8988T (cell line): ENCODE measurements at places on chromosomes 4 and X.

DNA sequence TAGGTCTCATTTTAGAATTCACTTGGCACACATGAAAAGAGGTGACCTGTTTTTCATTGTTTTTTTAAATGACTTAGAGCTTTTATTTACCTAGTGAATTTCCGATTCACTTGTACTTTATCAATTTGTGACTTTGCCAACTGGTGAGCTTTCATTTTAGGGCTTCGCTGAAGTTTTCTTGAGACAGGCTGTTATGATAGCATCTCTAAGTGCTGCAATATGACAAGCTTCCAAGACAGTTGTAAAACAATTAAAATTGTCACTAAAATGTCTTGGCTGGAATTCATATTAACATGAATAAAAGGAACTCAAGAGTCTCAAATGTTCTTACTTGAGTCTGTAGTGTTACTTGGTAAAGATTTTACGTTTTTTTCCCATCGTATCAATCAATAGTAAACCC, 831.7 kb upstream of the GRID2 start:
- DNase-seq: no peak

- no peak for DNase-seq
These were observed 17.4 kb upstream of the TMEM184C start for GRCh38 chr4:147599769-147600168.

DNA sequence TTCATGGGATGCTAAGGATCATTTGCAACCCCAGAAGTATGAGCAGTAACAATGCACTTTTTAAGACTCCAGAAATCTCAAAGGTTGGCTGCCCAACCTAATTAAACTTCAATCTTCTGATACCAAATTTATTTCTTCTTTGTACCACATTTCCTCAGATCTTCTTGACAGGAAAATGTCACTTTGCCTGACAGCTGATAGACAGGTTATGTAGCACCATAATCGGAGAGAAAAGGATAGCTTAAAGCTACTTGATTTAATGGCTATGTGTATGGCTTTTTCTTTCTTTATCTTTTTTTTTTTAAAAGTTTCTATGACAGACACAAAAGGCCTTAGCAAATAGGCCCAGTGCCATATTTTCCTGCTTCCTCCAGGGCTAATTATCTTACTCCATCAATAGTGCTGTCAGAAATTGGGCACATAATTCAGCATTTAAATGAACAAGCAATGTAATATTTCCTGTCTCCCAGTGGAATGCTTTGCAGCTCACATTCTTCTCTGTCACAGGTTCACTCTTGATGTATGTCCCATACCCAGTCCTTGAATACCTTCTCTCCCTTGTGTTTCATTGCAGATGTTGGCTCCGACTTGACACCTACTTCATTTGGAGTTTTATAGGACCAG, 795.7 kb downstream of the ADGRL3 start:
- DNase-seq: no peak

- DNase-seq: no peak
These were observed 147.9 kb downstream of the HS6ST2 start for GRCh38 chrX:132810488-132810887.

GRCh38 chr4:56768763-56769162, 52.7 kb downstream of the SPINK2 start:
- no peak for DNase-seq

DNA sequence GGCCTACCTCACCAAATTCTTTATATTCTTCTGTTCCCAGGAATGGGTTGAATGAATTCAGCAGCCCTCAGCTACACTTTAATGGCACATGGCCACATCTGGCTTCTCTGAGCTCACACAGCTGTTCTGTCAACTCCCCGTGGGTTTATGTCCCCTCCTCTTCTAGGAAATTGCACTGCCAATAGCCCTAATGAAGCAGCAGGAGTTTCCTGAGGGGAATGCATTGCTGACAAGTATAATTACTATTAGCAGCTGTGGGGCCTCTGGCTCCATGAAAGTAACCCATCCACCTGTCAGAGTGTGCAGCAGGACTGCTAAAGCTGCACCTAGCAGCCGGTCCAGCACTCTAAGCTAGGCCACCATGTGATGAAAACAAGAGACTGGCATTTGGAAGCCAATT, 50.3 kb downstream of the FTHL17 start:
- no peak for DNase-seq

GRCh38 chr4:108828620-108829019, 65.8 kb upstream of the ETNPPL start:
- no peak for DNase-seq

- DNase-seq: no peak
These were observed 894 bp upstream of the SH3RF1 start for GRCh38 chr4:169271692-169272007.

DNA sequence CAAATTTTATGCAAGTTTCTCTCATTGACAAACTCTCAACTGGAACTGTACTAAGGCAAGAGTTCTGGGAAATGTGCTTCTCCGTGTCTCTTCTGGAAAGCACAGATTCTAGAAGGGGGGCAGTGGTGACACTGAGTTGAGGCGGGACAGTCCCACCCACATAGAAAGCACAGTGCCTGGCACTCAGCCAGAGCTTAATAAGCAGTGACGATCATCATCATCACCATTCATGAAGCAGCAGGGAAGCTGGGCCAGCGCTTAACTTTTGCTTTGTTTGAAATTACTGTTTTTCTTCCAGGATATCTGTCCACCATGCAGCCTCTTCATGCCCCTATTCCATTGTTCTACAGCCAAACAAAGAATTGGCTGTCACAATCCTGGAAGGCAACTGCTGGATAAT, 60.3 kb downstream of the BEND2 start:
- no peak for DNase-seq

GRCh38 chr4:25446611-25447010, 69.5 kb downstream of the ANAPC4 start:
- DNase-seq: no peak

- DNase-seq: no peak
These were observed 202.0 kb downstream of the DHX15 start for GRCh38 chr4:24382381-24382780.

DNA sequence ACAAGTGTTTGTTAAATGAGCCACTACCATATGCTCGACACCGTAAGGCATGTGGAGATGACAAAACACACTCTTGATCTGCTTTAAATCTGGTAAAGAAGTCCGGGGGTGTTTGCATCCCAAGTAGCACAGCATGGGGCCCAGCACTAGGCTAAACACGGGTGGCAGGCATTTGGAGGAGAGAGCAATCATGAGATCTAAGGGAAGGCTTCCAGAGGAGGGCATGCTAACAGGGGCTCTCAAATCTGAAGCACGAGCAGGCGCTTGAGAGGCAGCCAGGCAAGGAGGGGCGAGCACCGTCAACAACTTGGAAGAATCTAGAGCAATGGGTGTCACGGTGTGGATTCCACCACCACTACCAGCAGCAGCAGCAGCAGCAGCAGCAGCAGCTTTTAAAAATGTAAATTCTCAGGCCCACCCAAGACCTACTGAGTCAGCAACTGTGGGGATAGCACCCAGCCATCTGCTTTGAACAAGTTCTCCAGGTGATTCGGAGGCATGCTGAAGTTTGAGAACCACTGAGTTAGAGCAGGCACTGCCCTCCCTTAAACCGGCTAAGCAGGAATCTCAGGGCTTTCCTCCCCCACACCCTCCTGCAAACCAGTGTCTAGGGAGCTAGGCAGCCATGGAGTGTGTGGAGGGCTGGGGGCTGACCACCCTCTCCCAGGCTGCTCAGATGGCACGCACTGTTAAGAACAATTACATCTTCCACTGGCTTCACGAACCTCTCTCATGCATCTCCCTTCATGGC, 70.2 kb upstream of the MAP3K15 start:
- DNase-seq: no peak

- DNase-seq: no peak
These were observed 507.5 kb downstream of the SPOCK3 start for GRCh38 chr4:166726832-166727231.

DNA sequence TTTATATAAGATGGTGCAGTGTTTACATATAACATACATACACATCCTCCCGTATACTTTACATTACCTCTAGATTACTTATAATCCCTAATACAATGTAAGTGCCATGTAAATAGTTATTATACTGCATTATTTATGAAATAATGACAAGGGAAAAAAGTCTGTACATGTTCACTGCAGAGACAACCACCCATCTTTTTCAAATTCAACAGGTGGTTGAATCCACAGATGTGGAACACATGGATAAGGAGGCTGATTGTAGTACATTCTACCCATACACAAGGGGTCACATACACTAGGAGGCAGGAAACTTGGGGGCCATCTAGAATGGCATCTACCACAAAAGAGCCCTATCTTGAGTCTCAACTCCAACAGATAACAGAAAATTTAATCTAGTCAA, 3.4 kb upstream of the IDS start:
- DNase-seq: no peak

GRCh38 chr4:8381814-8382581, 58.5 kb downstream of the ACOX3 start:
- peak; percentile 2 for DNase-seq

GRCh38 chr4:7313991-7314390, 120.7 kb downstream of the PSAPL1 start:
- DNase-seq: no peak

GRCh38 chrX:110001740-110002299, 1.1 kb upstream of the TMEM164 start:
- no peak for DNase-seq

DNA sequence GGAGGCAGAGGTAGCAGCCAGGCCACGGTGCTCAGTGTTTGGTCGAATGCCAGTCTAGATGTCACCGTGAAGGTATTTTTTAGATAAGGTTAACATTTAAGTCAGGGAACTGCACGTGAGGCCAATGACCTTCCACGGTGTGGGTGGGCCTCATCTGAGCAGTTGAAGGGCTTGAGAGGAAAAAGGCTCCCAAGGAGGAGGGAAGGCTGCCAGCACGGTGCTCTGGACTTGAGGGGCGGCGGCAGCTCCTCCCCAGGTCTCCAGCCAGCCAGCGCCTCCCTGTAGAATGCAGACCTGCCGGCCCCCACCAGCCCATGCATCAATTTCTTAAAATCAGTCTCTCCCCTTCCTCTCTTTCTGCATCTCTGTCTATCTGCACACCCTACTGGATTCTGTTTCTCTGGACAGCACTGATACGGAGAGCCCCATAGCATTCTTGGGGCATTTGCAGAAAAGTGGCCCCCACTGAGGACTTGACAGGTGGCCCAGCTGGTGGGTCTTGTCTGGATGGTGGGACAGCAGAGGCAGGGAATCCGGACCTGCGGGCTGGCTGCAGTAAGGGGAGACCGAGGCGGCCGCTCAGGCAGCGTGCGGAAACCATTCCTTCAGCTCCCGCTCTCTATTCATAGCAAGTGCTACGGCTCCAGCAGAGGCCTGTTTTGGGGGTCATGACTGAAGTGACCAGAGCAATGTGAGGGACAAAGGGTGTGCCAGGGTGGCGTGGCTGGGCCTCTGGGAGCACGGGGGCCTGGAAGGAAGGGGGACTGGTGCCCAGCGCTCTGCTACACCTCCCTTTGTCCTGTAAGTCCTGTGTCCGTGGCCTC, 7.9 kb upstream of the RGS12 start:
- DNase-seq: no peak

DNA sequence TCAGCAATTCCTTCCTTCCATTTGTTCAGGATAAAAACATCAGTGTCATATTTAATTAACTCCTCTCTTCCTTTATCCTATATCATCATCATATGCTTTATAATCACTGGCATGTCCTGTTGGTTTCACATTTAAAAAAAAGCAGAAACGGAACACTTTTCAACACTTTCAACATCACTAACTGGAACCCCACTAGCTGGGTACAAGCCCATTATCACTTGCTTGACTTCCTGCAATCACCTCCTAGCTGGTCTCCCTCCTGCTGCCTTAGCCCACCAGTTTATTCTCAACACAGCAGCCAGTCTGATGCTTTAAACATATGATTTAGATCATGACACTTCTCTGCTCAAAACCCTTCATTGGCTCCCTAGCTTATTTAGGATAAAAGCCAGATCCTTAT, 116.4 kb upstream of the LSM6 start:
- DNase-seq: no peak

DNA sequence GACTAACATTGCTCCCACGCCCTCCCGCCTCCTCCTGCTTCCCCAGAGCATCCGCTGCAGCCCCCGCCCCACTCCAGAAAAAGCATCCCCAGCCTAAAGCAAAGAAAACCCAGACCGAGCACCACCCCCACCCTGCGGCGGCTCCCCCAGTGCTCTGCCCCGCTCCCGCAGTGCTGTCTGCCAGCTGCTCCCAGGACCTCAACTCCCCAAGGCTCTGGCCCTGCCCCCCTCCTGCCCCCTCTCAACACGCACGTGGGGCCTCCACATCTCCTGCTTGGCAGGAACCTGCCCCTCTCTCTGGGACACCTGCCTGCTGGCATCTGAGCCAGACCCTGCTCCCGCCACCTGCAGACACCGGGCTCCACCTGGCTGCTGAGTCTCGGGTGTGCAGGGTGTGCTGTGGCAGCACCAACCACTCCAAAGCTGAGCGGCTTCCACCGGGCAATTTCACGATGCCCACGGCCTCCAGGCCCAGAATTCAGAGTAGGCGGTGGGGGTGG, 79.4 kb downstream of the FAM53A start:
- DNase-seq: no peak

GRCh38 chrX:145563159-145563558, 254.5 kb upstream of the SLITRK2 start:
- DNase-seq: no peak

DNA sequence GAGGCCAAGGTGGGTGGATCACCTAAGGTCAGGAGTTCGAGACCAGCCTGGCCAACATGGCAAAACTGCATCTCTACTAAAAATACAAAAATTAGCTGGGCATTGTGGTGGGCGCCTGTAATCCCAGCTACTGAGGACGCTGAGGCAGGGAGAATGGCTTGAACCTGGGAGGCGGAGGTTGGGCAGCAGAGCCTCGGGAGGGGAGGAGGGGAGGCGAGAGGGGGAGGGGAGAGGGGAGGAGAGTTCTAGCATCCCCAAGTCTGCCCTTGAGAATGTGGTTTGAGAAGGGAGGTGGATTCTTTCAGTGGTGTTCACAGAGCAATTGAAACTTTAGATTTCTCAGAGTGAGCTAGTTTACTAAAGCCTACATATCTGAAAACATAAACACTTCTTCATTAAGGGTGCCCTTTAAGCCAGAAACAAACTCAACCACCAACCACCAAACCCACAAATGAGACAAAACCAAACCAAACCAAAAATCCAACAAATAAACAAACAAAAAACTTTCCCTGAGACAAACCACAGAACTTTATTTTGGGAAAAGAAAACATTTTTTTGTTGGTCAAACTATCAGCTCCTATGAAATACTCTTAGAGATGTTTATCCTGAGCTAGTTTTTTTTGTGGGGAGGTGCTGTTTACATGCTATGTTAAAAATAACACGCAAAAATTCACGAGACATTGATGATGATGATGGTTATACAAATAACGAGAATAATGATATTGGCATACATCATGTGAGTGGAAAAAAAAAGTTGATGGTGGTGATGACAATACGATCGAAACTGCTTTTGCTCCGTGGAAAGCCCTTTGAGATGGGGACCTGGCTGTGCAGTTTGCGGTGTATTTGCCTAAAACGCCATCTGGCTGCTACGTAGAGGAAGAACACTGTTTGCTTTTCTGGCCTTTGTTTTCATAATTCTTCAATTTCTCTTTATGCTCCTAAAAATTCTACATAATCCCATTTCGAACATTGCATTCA, 98.2 kb upstream of the PRKX start:
- DNase-seq: peak; percentile 46
